ENCODE measurements at places on chromosomes 7 and 10.

- no peak for DNase-seq
These were observed 52.5 kb downstream of the SLC25A13 start for GRCh38 chr7:96269246-96269994.

GRCh38 chr10:122140461-122140902 lies 130.6 kb upstream of the BTBD16 start:
- DNase-seq = peak; percentile 67

DNA sequence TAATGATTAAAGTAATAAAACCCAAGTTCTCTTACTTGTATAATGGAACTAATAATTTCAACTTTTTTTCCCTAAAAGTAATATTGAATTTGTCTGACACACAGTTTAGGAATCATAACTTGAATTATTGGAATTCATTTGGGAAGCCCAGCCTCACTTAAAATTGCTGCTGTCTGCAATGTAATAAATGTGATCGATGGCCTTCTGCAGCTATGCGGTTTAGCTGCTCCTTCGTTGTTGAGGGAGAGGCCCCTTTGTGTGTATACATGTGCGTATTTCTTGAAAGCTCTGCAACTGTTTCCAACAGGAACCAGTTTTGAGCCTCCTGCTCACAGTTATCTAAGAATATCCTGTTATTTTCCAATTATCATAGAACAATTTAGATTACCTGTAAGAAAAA lies 152.5 kb downstream of the AKR1D1 start:
- no peak for DNase-seq

- peak; percentile 85 for DNase-seq
These were observed 85.5 kb upstream of the ABI1 start for GRCh38 chr10:26946102-26946811.

Measured in foreskin keratinocyte (primary cell).